ENCODE measurements at places on chromosomes 7 and 10. TPM values are rescaled to one million over a fixed set of nuclear protein-coding genes. Genes with fewer than 3 reads are reported as not detected.
A peak's percentile ranks its signal among the peaks of the same experiment; 100 is the strongest.

The ZPBP gene
- polyA plus RNA-seq, result not detected

DNA sequence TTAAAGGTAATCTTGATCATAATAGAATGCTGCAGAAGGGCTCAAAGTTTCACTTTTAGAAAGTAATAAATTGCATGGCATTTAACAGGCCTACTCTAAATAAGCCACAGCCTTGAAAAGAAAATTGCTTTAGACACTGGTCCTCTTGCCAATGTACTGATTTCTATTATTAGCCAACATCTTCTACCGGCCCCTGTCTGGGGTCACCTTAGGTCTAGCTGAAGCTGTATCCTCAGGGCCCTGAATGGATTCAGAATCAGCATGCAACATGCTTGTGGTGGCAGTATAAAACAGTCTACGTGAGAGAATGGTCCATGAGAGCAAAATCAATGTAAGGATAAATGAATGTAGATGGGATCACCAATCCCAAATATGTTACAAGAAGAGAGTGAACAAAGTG lies 541.9 kb downstream of the PCDH15 start:
- no peak for DNase-seq
- no peaks in the 10 kb centered on the region for H3K4me1 ChIP-seq
- H3K27ac ChIP-seq, result no peak overlapping the region
- no peaks in the 10 kb centered on the region for H3K27me3 ChIP-seq

- peak; percentile 23 for DNase-seq
- no peaks in the 10 kb centered on the region for H3K36me3 ChIP-seq
- peaks cover 25% of the 10 kb centered on the region for H3K4me1 ChIP-seq
- no peak overlapping the region for H3K4me3 ChIP-seq
- peak overlapping the region; percentile 5 for H3K27ac ChIP-seq
These were observed 785 bp downstream of the WDR86 start for GRCh38 chr7:151408839-151409666.

- H3K27me3 ChIP-seq, result no peaks in the 10 kb centered on the region
- no peaks in the 10 kb centered on the region for H3K4me1 ChIP-seq
- H3K27ac ChIP-seq, result no peak overlapping the region
These were observed 455.8 kb downstream of the TFEC start for GRCh38 chr7:115574681-115575291.

The NUTM2E gene
- polyA plus RNA-seq, result not detected

The TMEM26 gene
- polyA plus RNA-seq, result not detected

The APBB1IP gene
- 51.3 TPM for polyA plus RNA-seq

DNA sequence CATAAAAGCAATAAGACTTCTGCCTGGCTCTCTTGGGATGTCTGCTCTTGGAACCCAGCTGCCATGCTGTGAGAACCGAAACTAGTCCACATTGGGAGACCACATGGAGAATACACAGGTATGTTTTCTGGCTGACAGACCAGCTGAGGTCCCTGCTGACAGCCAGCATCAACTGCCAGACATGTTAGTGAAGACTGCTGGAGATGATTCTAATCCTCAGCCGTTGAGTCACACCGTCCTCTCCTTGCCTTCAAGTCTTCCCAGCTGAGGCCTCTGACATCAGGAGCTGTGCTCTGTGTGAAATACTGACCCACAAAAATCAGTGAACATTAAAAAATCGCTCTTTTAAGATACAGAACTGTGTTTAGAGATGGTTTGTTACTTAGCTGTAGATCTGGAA lies 36.9 kb upstream of the AGR2 start:
- H3K4me3 ChIP-seq, result no peak overlapping the region
- peaks cover 2% of the 10 kb centered on the region for H3K27me3 ChIP-seq
- H3K4me1 ChIP-seq, result no peaks in the 10 kb centered on the region
- DNase-seq, result no peak

The MRLN gene
- polyA plus RNA-seq, result not detected

The HDAC9 gene
- polyA plus RNA-seq, result 23.7 TPM

The BMPER gene
- not detected for polyA plus RNA-seq

- no peak overlapping the region for H3K27ac ChIP-seq
- H3K4me3 ChIP-seq, result no peak overlapping the region
- H3K36me3 ChIP-seq, result no peaks in the 10 kb centered on the region
- no peaks in the 10 kb centered on the region for H3K27me3 ChIP-seq
These were observed 55.1 kb downstream of the CPED1 start for GRCh38 chr7:121043314-121044234.

DNA sequence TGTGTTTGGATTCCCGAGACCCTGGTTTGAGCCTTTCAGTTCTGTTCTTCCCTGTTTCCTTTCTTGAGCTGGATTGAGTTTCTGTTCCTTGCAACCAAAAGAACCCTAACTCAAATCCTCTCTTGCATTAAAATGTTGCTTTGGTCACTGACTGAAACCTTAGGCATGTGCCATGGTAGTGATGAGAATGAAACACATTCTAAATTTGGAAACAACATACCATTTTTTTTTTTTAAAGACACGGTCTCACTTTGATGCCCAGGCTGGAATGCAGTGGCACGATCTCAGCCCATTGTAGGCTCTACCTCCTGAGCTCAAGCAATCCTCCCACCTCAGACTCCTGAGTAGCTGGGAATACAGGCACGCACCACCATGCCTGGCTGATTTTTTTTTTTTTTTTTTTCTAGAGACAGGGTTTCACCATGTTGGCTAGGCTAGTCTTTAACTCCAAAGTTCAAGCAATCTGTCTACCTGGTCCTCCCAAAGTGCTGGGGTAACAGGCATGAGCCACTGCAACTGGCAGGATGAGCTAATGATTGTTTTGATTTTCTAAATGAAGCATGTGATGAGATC lies 8.4 kb downstream of the THAP5 start:
- H3K4me1 ChIP-seq, result no peaks in the 10 kb centered on the region
- H3K27me3 ChIP-seq, result no peaks in the 10 kb centered on the region
- no peak for DNase-seq
- H3K36me3 ChIP-seq, result peaks cover 17% of the 10 kb centered on the region
- no peak overlapping the region for H3K4me3 ChIP-seq

The GNAT3 gene
- not detected for polyA plus RNA-seq

The SCIN gene
- polyA plus RNA-seq, result 0.22 TPM

- H3K27me3 ChIP-seq, result no peaks in the 10 kb centered on the region
- no peak overlapping the region for H3K27ac ChIP-seq
- no peaks in the 10 kb centered on the region for H3K36me3 ChIP-seq
- H3K4me3 ChIP-seq, result no peak overlapping the region
These were observed 1206.0 kb upstream of the LRRTM3 start for GRCh38 chr10:65719790-65720189.

The PON1 gene
- not detected for polyA plus RNA-seq

The CFTR gene
- not detected for polyA plus RNA-seq

DNA sequence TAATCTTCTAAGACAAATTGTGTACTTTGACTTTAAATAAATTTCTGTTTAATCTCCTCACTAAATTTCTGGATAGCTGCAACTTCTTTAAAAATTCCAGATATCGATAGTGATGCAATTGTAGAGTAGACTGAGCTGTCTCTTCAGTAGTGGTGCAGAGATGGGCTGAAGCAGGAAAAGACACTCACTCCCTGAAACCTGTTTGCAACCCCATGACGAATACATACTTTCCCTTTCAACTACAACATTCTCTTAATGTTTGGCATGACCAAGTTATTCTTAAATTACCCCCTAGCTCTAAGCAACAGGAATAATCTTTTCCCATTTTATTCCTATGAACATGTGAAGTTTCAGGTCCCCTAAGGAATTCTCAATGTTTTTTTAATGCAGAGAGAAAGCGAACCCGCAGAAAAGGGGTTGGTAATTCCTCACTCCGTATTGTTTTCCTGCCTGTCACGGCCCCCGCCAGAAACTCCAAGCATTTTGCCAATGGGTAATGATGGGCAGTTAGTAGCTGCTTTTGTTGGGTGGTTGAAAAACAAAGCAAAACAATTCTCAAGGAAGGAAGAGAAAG lies 1.3 kb downstream of the THSD7A start:
- H3K36me3 ChIP-seq, result no peaks in the 10 kb centered on the region
- H3K27ac ChIP-seq, result no peak overlapping the region
- DNase-seq, result no peak
- peaks cover 10% of the 10 kb centered on the region for H3K27me3 ChIP-seq

GRCh38 chr7:16753932-16754855 lies 639 bp downstream of the TSPAN13 start:
- no peak for DNase-seq
- H3K36me3 ChIP-seq, result no peaks in the 10 kb centered on the region
- H3K4me3 ChIP-seq, result peak overlapping the region; percentile 37
- H3K4me1 ChIP-seq, result peaks cover 8% of the 10 kb centered on the region
- peaks cover 24% of the 10 kb centered on the region for H3K27me3 ChIP-seq
- H3K27ac ChIP-seq, result no peak overlapping the region

The SUFU gene
- polyA plus RNA-seq, result 2.4 TPM

DNA sequence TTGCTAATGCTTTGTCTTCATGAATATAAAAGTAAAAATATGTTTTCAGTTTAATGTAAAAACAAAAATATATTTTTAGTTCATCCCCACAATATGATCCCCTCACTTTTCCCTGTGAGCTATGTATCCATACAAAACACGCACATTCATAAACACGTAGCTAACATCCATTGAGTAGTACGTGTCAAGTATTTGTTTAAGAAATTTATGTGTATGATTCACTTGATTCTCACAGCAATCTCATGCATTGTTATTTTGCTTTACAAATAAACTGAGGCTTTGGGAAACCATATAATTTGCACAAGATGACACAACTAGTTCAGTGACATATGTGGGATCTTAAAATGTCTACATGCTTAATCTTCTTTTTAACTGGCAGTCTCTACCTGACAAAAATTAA lies 329.6 kb upstream of the SEMA3C start:
- DNase-seq, result no peak
- H3K36me3 ChIP-seq, result no peaks in the 10 kb centered on the region
- H3K27me3 ChIP-seq, result no peaks in the 10 kb centered on the region
- H3K4me3 ChIP-seq, result no peak overlapping the region
- no peaks in the 10 kb centered on the region for H3K4me1 ChIP-seq

GRCh38 chr7:42485301-42485766 lies 248.3 kb upstream of the GLI3 start:
- no peak overlapping the region for H3K4me3 ChIP-seq
- no peak for DNase-seq
- no peaks in the 10 kb centered on the region for H3K36me3 ChIP-seq
- H3K27me3 ChIP-seq, result no peaks in the 10 kb centered on the region
- no peaks in the 10 kb centered on the region for H3K4me1 ChIP-seq
- H3K27ac ChIP-seq, result no peak overlapping the region

DNA sequence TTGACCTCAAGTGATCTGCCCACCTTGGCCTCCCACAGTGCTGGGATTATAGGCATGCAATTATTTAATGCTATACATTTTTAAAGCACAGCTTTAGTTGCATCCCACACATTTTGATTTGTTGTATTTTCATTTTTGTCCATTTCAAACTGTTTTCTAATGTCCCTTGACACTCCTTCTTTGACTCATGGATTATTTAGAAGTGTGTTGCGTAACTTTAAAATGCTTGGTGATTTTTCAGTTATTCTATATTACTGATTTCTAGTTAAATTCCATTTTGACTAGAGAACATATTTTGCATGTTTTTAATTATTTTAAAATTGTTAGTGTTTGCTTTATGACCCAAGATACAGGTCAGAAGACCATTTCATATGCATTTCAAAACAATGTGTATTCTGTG lies 28.8 kb downstream of the EVX1 start:
- H3K36me3 ChIP-seq, result no peaks in the 10 kb centered on the region
- no peaks in the 10 kb centered on the region for H3K4me1 ChIP-seq
- DNase-seq, result no peak
- no peak overlapping the region for H3K27ac ChIP-seq

DNA sequence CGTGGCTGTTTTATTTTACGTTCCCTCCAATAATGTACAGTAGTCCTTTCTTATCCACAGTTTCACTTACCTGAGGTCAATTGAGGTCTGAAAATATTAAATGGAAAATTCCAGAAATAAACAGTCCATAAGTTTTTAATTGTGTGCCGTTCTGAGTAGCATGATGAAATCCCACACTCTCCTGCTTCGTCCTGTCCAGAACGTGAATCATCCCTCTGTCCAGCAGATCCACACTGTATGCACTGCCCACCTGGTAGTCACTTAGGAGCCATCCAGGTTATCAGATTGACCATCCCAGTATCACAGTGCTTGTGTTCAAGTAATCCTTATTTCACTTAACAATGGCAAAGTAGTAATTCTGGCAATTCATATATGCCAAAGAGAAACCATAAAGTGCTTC lies 46.3 kb downstream of the STARD3NL start:
- DNase-seq, result no peak
- peaks cover 3% of the 10 kb centered on the region for H3K4me1 ChIP-seq
- H3K4me3 ChIP-seq, result no peak overlapping the region
- H3K36me3 ChIP-seq, result peaks cover 23% of the 10 kb centered on the region

Measured in CD4-positive, CD25-positive, alpha-beta regulatory T cell (primary cell).